ENCODE measurements at places on chromosomes 7 and 10.
A peak's percentile ranks its signal among the peaks of the same experiment; 100 is the strongest.

DNA sequence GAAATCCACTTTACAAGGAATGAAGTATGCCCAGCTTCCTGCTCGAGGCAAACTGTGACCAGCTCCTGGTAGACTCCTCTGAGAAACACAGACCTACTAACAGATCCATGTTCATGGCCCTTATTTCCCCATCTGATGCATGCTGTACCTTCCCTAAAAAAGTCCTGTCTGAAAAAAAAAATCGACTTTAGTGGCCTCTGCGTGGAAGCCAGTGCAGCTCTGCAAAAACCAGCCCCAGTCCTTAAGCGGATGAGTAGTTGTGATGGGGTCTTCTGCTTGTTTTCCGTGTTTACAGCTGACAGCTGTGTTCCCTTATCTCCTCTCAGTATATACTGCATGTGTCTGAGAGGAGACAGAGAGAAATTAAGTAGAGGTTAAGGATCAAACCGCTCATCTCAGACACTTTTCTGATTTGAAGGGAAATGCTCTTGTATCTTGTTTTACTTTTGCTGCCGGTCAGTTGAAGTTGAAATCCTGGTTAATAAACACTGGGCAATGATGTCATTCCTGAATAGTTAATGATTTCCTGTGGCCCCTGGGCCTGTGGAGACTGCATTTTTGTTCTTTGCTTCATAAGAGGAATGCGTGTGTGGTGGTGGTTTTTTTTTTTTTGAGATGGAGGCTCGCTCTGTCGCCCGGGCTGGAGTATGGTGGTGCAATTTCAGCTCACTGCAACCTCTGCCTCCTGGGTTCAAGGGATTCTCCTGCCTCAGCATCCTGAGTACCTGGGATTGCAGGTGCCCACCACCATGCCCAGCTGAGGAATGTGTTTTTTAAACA is 67.6 kb downstream of the DOCK1 start:
- DNase-seq = peak; percentile 49

- DNase-seq = no peak
These were observed 677.0 kb upstream of the POT1 start for GRCh38 chr7:125606671-125607070.

DNA sequence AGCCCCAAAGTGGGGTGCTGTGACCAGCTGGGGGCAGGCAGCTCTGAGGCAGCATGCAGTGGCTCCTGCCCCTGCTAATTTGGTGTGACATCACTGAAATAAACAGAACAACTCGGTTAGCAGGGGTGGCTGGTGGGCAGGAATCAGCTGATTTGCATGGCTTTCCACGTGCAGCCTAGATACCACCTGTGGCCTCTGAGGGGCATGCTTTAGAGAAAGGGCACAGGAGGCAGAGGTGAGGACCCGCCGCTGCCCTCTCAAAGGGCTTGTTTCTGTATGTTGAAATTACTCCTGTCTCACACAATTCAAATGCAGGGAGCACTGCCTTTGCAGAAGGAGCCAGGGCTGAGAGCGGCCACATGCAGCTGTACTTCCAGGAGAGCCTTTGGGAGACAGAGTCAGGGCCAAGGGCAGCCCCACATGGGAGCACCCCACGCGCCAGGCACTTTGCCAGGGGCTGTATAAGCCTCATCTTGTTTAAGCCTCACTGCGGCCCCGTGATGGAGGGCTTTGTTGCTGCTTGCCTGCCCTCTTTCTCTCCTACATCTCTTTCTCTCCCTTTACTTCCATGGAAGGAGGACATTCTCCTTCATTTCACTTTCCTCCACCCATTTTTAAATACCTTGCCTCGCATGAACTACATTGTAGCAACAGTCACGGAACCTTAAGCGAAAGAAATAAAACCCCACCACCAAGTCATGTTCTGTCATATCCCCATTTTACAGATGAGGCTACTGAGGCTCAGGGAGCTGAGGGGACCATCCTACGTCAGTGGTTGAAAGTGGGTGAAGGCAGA is 137.7 kb downstream of the ZMIZ1 start:
- no peak for DNase-seq

DNA sequence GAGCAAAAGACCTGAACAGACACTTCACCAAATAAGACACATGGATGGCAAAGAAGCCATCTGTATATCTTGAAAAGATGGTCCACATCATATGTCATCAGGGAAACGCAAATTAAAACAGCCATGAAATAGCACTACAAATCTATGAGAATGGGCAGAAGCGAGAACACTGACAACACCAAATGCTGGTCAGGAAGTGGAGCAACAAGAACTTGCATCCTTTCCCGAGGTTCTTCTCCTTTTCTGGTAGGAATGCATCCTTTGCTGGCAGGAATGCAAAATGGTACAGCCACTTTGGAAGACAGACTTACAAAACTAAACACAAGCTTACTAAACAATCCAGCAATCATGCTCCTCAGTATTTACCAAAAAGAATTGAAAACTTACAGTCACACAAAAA is 60.0 kb downstream of the PIK3AP1 start:
- no peak for DNase-seq

GRCh38 chr7:101173752-101174244 is 6.3 kb downstream of the NAT16 start:
- no peak for DNase-seq

DNA sequence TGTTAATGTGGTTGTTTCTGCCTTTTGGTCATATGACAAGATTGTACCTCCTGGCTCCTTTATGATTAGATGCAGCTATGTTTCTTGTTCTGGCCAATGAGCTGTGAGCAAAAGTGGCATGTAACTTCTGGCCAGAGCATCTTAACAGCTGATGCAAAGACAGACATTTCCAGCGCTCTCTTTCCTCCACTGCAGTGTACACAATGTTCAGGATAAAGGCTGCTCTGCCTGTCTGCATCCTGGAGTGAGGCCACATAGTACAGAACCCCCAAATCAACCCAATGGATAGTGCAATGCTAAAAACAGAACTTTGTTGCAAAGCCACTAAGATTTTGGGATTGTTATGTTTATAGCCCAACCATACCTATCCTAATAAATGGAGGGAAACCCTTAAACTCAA is 17.9 kb downstream of the EPC1 start:
- no peak for DNase-seq

DNA sequence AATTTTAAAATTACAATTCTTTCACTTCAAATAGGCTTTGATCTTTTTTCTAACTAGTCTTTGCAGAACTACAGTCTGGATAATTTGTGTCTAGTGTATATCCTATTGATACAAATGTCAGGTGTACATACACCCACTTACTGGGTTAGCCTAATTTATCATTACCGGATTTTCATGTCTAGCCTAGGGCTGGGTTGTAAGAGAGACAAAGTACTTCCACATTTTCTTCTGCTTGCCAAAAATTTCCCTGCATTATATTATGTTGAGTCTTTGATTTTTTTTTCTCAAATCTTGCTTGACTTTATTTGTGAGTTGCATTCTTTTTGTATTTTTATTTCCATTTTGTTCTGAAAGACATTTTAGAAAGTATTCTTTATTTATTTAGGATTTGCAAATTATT is 284.8 kb upstream of the FZD8 start:
- DNase-seq = no peak

GRCh38 chr7:13153742-13154141 is 466.3 kb downstream of the ARL4A start:
- DNase-seq = no peak
